Non-pigmented ciliary epithelial cell (primary cell): ENCODE measurements at places on chromosomes 7 and 10.

DNA sequence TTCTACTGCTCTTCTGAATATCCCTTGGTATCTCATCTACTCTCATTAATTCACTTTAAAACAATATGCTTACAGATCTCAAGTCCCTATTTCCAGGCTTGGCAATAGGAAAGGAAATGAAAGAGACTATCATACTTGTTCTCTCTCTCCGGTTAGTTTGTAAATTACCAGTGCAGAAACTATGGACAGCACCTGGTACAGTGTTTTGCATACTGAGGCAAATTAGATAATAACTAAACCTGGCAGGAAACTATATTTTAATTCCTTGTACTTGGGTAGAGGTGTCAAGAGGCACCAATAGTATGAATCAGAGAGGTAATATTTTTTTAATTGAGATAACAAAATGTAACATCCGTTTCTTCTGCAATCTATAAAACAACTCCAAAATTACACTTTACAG lies 97.7 kb upstream of the TMEM196 start:
- DNase-seq: no peak

- no peak for DNase-seq
Measured at GRCh38 chr7:28123752-28124151, 56.8 kb downstream of the JAZF1 start.

DNA sequence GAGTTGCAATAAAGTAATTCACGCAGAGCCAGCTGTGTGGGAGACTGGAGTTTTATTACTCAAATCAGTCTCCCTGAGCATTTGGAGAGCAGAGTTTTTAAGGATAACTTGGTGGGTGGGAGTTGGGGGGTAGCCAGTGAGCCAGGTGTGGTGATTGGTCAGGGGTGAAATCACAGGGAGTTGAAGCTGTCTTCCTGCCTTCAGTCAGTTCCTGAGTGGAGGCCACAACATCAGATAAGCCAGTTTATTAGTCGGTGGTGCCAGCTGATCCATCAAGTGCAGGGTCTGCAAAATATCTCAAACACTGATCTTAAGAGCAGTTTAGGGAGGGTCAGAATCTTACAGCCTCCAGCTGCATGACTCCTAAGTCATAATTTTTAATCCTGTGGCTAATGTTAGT lies 3.3 kb upstream of the CYP51A1 start:
- DNase-seq: no peak

- DNase-seq: no peak
Measured at GRCh38 chr7:82700741-82701140, 257.2 kb upstream of the CACNA2D1 start.
